Stimulated activated CD8-positive, alpha-beta memory T cell treated with anti-CD3 and anti-CD28 coated beads, Interleukin-7, amount 100 ng/mL, for 24 hours (primary cell): ENCODE measurements at places on chromosomes 6 and 20.

GRCh38 chr6:46210294-46210693, 39.5 kb upstream of the ENPP5 start:
- no peak for DNase-seq

DNA sequence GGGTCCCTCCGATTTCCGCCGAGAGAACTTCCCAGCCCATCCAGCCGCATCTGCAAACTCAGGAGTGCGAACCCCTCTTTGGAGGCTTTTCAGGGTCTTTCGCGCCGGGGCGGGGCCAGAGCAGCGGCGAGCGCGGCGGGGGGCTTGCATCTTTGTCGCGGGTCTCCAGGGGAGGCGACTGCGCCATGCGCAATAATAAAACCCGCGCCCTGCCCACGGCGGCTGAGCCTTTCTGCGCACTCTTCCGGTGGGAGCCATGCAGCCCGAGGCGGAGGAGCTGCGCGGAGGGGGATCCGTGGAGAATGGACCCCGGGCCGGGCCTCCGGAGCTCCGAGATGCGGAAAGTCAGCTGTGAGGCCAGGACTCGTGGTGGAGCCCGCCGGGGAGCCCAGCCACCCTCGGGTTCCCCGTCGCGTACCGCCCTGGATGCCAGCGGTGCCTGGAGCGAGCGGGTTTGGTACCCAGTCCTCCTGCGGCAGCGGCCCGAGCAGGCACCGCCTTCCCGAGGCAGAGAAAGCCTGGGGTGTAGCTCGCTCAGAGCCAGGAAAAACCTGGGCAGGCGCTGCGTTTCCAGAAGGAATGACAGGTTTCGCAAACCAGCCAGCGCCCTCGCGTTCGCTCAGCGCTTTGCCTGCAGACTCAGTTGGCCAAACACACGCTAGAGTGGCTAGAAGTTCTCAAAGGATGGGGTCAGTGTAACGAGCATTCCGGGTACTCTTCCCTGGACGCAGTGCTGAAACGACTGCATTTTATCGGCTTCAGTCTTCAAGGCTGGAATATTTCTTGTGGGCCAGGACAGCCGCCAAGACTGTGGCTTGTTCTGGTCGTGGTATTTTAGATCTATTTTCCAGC, 1.2 kb downstream of the AKAP12 start:
- DNase-seq: no peak

DNA sequence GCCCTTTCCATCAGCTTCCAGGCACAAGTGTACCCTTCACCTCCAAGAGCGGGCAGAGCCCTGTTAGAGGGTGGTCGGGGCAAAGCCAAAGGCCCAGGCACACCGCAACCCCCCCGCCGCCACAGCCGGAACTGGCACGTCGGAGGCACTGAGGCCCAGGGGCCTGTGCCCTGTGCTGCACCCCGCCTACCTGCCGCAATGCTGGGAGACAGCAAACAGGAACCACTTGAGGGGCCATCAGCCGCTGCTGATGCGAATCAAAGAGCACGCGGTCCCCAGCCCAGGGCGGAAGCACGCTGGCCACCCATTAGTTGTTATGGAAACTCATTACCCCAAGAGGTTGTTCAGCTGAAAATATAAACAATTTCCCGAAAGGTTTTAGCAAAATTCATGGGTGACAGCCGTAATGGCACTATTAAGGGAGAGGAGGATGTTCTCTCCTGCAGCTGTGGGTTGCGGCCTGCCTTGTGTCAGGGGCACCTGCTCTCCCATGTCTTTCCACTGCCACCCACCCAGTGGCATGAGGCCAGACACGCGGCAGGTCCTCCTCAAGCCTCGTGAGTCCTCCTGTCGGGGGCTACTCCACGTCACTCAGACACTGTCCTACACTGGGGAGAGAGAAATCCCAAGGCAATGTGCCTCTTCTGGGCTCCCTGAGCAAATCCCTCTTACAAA, 65.3 kb downstream of the EDN3 start:
- no peak for DNase-seq

GRCh38 chr6:27161603-27161945, 85.9 kb upstream of the PRSS16 start:
- no peak for DNase-seq

DNA sequence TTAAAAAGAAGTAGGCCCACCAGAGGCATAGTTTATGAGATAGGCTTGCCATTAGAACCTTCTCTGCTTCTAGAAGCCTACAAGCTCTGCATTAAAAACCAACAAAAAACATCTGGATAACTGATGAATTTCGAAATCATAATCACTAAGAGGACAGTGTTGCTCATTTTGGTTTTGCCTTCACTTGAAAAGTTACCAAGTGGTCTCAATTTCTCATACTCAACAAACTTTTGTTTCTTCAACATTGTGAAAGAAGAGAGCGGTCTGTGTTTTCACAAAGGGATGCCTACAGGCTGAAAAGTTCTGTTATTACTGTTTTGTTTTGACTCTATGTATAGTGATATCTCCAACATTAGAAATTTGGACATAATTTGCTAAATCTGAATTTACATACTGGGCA, 98.9 kb downstream of the PDSS2 start:
- no peak for DNase-seq

DNA sequence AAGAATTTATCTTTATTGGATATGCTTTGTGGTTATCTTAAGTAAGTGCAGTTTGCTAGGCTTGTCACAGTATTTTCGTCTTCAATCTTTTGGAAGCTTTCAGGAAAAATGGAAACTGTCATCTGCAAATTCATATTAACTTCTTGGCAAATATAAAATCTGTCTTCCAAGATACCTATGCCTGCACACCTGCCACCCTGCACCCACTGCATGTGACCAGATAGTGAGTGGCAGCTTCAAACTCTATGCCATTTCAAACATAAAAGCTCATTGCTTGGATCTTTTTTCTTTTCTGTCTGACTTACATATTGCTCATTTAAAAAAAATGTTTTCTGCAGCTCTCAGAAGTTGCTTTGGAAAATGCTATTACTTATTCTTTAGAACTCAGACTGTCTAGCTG, 14.1 kb downstream of the OPRM1 start:
- no peak for DNase-seq

DNA sequence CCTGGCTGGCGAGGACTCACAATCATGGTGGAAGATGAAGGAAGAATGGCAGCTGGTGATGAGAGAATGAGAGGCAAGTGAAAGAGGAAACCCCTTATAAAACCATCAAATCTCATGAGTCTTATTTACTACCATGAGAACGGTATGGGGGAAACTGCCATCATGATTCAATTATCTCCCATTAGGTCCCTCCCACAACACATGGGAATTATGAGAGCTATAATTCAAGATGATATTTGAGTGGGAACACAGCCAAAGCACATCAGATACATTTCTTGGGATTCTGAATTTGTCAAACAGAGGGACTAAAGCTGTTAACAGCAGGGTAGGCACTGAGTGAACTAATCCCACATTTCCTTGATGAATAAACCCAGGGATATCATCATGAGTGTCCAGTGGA, 116.2 kb upstream of the PLCB4 start:
- DNase-seq: no peak

GRCh38 chr20:1660246-1660645, 2.7 kb upstream of the SIRPG start:
- DNase-seq: no peak

GRCh38 chr6:25302677-25303128, 23.5 kb downstream of the CARMIL1 start:
- DNase-seq: no peak
